ENCODE measurements at places on chromosomes 3 and 15.
A peak's percentile ranks its signal among the peaks of the same experiment; 100 is the strongest.

DNA sequence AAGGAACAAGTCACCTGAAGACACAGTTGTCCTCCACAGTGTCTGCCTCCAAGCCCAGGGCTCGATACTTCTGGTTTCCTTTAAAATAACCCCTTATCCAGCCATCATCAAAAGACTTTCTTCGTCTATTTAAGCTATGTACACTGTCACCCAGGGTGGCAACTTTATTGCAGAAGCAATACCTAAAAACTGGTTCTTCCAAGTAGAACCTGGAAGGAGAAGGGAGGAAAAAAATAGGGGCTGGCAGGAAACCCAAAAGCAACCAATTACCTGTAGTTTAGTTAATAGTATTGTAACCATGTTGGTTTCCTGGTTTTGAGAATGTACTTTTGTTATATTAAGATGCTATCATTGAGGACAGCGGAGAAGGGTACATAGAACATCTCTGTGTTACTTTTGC is 33.7 kb downstream of the ITGB5 start:
- no peak for DNase-seq

DNA sequence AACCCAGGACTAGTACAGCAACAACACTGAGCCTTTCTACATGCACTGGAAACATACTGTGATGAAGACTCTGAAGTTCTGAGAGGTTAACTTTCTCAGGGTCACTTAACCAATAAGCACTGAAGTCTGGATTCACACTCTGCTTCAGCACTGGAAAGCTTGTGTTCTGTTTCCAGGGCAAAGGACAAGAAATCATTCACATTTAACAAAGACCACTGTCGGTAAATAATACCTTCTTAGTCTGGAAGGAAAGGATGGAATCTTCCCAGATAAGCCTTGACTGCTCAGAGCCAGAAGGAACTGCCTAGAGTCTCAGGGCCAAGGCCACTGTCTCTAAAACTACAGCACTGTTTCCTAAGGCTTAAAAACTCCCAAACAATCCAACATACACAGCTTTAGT is 4.3 kb upstream of the GLYCTK start:
- DNase-seq = no peak

DNA sequence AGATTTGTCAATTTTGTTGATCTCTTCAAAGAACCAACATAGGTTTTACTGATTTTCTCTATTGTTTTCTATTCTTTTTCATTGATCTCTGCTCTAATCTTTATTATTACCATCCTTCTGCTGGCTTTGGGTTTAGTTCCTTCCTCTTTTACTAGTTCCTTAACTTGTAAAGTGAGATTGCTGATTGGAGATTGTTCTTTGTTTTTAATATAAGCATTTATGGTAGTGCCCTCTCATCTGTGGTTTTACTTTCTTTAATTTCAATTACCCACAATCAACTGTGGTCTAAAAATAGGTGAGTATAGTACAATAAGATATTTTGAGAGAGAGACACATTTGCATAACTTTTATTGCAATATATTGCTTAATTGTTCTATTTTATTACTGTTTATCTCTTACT is 13.2 kb upstream of the CLRN1 start:
- DNase-seq = no peak

- peak; percentile 89 for DNase-seq
Measured at GRCh38 chr3:125123451-125124305, 67.9 kb upstream of the HEG1 start.

- DNase-seq = no peak
Measured at GRCh38 chr3:126118591-126118990, 34.7 kb upstream of the SLC41A3 start.

All from islet precursor cell (in vitro differentiated cells).